ENCODE measurements at places on chromosomes 2 and 18.

DNA sequence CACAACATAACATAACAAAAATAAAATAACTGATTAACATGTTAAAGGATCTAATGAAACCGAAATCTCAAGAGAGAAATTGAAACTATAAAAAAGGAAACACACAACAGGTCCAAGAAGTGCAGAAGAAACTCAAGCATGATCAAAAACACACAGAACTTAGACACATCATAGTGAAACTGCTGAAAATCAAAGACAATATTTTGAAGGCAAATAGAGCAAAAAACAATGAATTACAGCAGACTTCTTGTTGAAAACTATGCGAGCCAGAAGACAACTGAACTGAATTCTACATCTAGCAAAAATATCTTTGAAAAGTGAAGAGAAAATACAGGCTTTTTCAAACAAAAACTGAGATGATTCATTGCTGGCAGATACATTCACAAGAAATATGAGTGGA lies 61.3 kb downstream of the UGP2 start:
- DNase-seq, result peak; percentile 17

- peak; percentile 45 for DNase-seq
Observed at GRCh38 chr2:156476850-156477206, 40.6 kb downstream of the GPD2 start.

DNA sequence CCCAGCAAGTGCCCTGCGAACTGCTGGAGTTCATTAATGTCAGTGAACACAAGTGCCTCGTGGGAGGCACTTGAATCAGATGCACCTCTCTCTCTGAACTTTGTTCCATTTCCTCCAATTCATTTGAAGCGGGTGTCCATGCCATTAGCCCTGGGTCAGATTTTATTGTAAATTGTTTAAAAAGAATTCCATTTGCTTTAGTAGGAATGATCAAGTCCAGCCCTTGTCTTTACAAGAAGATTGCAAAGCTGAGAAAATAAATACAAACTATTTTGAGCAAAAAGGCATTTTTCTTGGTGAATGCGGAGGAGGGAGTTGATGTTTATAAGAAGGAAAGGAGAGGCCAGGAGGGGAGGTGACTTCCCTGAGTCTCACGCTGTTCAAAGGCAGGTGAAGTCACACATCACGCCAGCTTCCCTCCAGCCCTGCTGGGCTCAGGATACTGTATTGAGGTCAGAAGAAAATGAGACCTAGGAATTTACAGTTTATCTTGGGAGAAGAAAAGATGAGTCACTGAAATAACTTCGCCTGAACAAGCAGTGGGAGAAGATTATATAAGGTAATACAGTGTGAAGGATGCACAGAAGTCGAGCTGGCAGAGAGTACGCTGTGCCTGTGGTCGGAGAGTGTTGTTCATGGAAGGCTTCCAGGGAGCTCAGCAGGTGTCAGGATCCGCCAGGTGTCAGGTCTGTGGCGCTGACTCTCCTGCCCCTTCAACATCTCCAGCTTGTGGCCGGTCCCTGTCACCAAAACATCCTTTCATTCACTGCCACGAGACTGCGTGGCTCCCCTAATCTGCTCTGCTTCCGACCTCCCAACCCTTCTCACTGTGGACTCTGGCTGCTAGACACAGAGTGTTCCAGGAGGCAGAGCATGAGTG lies 36.5 kb downstream of the EFR3B start:
- DNase-seq, result peak; percentile 78

DNA sequence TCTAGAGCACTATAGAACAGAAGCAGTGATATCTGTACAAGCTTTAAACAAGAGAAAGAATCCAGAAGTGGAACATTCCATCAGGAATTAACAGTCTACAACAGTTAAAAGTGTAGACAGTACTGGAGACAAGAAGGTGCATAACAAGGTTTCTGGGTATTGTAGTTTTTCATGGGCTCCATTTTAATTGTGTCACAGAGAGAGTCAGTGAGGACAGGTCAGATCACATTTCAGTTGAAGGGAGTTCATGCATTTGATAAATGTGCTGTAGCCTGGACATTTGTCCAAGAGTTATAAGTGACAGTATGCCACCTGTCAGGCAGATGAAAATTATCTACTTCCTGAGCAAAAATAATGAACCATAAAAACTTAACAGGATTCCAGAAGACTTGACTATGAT lies 328.6 kb downstream of the CNTNAP5 start:
- DNase-seq, result no peak

DNA sequence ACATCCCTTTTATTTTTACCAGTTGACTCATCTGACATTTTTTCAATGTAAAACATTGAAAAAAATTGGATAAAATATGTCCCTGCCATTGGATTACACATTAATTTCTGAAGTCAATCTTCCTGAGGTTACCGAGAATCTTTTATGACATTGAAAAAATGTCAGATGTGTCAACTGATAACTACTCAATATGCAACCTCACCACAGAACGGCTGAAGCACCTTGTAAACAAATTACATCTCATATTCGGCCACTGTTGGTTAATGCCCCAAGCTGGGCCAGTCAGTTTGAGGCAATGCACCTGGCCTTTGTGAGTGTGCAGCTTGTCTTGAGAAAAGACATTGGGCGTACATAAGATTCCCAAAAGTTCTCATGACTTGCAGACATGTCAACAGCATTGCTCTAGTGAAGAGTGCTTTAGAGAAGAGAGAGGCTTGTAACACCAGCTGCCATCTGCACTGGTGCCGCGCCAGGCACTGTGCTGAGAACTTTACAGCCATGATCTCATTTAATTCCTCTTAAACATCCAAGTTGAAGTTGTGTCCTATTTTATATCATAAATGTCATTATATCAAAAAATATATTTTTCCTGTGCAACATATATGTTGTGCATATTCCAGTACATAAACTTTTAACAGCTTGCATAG lies 112.7 kb upstream of the SLC35G4 start:
- no peak for DNase-seq

DNA sequence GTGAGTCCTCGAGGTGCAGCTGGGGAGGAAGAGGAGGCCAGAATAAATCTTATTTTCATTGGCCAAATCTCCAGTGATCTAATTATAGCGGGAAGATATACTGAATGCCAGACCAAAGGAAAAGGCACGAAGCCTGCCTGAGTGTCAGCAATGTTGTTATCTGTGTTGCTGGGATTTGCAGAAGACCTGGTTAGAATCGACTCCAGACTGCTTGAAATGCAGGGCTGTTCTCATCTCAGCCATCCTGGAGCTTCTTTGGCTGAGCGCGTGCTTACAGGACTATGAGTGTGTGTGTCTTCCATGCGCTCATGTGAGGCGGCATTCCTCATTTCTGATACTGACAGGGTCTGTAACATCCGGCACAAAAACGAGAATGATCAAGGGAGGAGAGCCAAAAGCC lies 81.2 kb downstream of the TSN start:
- no peak for DNase-seq

DNA sequence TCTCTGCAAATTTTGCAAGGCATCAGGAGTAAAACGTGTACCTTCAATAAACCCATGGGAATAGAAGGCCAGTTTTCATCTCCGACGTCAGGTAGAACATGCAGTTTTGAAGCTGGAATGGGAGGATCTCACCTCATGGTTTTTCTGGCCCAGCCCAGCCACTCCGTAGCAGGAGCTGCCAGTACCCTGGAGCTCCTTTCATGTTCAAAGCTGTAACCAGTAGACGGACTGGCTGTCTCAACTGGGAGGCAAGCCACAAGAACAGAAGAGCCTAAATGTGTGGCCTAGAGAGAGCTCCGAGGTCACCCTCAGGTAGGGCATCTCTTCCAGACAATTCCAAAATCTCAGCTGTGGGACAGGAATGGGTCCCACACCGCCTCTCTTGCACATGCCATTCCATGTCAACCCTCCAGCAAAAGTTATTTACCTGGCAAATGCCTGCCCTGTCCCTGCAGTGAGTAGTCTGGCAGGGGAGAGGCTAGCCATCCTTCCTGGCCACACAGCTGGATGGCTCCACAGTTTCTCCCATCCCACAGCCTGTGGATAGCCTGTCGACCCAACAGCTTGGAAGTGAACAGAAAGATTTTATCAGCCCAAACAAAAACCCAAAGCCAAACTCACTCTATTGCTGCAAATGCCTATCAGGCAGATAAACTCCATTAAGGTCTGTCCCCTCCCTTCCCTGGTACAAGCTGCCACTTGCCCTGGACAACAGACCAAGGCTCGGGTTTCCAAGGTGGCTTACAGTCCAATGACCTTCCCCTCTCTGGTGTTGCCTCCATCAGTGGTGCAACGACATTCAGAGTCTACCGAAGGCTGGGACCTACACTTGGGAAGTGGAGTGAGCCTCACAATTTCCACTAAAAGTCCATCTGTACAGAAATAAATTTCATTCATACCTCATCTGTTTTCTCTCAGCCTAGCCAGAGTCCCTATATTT lies 27.8 kb downstream of the CRACDL start:
- no peak for DNase-seq

- DNase-seq, result no peak
Observed at GRCh38 chr2:130834091-130834930, 2.4 kb upstream of the ARHGEF4 start.

GRCh38 chr2:232927793-232928550 lies 57.9 kb downstream of the SNORC start:
- no peak for DNase-seq

- DNase-seq, result peak; percentile 83
Observed at GRCh38 chr2:31274401-31275075, 40.6 kb downstream of the EHD3 start.

- DNase-seq, result peak; percentile 88
Observed at GRCh38 chr18:25737710-25738311, 352.6 kb downstream of the SS18 start.

GRCh38 chr2:235533616-235534385 lies 40.0 kb downstream of the AGAP1 start:
- no peak for DNase-seq

DNA sequence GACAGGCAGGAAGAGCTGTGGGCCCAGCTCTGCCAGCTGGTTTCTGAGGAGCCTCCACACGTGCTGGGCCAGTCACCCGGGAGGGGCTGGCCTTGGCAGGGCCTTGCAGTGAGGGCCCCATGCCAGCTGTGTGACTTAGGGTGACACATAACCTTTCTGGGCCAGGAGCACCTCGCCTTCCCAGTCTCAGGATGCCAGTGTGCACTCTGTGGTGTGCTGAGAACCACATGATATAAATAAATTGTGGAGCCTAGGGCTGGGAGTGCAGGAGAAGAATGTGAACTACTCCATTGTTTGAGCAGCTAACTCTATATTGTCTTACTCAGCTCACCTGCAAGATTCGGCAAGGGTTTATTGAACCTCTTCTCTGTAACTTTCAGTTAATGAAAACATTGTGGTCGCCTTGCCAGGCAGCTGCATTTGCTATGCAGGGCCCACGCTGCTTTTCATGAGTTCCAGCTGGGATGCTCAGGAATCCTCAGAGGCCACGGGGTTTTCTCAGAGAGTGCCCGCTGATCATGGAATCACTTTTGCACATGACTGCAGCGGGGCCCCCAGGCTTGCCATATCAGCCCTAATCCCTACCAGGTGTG lies 222.3 kb downstream of the SH3RF3 start:
- DNase-seq, result peak; percentile 67

- peak; percentile 25 for DNase-seq
Observed at GRCh38 chr2:222797261-222797660, 63.6 kb upstream of the ACSL3 start.

DNA sequence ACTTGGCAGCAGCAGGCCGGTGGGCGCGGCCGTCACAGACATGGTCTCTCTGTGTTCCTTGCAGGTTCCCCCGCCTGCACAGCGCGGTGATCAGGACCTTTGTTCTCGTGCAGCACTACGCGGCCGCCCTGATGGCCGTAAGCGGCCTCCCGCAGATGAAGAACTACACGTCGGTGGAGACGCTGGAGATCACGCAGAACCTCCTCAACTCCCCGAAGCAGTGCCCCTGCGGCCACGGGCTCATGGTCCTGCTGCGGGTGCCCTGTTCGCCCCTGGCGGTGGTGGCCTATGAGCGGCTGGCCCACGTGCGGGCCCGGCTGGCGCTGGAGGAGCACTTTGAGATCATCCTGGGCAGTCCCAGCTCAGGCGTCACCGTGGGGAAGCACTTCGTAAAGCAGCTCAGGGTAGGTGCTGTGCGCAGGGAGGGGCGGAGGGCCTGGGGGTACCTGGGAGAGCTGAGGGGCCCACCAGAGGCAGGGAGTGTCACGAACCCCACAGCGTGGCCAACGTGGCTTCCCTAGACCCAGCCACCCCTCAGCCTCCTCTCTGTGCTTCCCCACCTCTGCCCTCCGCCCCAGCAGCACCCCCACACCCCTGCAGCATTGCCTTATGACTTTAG lies 59.3 kb downstream of the NTSR2 start:
- no peak for DNase-seq

- DNase-seq, result no peak
Observed at GRCh38 chr2:216650626-216651257, 17.5 kb downstream of the IGFBP2 start.

DNA sequence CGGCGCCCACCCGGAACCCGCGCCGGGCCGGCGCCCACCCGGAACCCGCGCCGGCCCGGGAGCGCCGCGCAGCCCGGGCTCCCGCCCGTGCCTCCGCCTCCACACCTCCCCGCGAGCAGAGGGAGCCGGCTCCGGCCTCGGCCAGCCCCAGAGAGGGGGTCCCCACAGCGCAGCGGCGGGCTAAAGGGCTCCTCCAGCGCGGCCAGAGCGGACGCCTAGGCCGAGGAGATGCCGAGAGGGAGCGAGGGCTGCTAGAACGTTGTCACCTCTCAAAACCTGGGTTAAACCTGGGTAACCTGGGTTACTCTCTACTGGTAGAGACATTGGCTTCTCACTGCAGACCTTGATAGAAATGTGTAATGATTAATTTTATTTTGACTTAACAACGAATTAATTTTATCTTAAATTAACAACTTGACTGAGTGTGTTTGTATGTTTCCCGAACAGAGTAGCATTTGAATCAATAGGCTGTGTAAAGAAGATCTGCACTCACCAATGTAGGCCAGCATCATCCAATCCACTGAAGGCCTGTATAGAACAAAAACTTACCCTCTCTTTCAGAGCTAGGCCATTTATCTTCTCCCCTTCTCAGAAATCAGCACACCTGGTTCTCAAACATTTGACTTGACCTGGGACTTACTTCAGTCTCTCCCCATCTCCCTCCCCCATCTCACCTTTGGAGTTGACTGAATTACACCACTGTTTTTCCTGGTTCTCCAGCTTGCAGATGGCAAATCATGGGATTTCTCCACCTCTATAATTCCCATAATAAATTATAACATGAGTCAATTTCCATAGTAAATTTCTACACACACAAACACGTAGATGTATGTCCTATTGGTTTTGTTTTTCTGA lies 242.7 kb downstream of the ASXL3 start:
- DNase-seq, result no peak

GRCh38 chr2:48248251-48248933 lies 281.6 kb upstream of the STON1 start:
- DNase-seq, result peak; percentile 94

- peak; percentile 67 for DNase-seq
Observed at GRCh38 chr2:196331851-196332250, 160.5 kb upstream of the STK17B start.

- peak; percentile 60 for DNase-seq
Observed at GRCh38 chr18:60020107-60020925, 120.5 kb downstream of the PMAIP1 start.

All from mesenchymal stem cell (in vitro differentiated cells and primary cell).